D341Med (cell line): ENCODE measurements at places on chromosomes 1 and 21.

GRCh38 chr1:150529017-150529416, 13.5 kb downstream of the FALEC start:
- no peak for DNase-seq

DNA sequence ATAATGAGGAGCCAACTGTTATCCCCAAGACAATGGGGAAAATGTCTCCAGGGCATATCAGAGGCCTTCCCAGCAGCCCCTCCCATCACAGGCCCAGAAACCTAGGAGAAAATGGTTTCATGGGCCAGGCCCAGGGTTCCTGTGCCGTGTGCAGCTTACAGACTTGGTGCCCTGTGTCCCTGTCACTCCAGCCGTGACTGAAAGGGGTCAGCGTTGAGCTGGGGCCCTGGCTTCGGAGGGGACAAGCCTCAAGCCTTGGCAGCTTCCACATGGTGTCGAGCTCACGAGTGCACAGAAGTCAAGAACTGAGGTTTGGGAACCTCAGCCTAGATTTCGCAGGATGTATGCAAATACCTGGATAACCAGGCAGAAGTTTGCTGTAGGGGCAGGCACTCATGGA, 18.1 kb downstream of the SIPA1L2 start:
- DNase-seq: no peak

GRCh38 chr1:153540394-153541361, at the start of gene S100A5:
Gene S100A5, minus strand, starts transcription at chr1:153540934. Its CDS starts 743 bp downstream, at chr1:153540191.
- DNase-seq: no peak

DNA sequence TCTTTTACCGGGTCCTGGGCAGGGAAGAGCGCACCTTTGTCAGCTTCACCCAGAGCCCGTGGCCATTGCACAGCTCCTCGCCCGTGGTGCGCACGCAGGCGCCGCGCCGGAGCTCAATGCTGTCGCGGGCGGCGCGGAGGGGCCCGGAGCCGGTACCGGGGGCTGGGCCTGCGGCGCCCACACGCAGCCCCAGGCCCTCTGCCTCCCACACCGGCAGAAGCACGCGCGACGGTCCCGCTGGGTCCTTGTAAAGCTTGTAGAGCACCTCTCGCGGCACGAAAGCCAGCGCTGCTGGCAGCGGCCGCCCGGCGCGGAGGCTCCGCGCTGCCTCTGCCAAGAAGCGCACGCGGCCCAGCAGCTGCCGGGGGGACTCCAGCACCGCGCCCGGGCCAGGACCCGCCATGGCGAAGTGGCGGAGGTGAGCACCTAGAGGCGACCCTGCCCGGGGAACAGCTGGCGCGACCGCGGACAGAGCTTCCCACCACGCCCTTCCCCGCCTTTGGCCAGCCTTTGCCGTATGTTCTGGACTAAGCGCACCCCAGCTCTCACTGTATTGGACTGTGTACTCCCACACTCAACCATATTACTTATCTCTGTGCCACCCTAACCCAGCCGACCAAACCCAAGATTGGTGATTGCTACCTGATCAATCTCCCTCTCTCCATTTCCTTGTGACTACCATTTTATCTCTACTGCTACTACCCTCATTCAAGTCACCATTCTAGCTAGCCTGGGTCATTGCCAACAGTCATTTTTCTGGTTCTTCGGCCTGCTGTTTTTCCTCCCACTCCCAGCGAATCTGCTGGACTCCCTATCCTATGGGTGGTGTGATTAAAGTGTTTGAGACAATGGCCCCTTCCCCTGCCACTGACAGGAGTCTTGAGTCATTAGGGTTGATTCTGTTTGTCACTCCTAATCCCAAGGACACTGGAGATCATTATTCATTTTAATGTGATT, at the start of gene HECTD3:
Gene HECTD3, minus strand, starts transcription at position 470 of the 957 bp plus-strand sequence. Its CDS starts 67 bp downstream, at position 403.
- DNase-seq: peak; percentile 82

DNA sequence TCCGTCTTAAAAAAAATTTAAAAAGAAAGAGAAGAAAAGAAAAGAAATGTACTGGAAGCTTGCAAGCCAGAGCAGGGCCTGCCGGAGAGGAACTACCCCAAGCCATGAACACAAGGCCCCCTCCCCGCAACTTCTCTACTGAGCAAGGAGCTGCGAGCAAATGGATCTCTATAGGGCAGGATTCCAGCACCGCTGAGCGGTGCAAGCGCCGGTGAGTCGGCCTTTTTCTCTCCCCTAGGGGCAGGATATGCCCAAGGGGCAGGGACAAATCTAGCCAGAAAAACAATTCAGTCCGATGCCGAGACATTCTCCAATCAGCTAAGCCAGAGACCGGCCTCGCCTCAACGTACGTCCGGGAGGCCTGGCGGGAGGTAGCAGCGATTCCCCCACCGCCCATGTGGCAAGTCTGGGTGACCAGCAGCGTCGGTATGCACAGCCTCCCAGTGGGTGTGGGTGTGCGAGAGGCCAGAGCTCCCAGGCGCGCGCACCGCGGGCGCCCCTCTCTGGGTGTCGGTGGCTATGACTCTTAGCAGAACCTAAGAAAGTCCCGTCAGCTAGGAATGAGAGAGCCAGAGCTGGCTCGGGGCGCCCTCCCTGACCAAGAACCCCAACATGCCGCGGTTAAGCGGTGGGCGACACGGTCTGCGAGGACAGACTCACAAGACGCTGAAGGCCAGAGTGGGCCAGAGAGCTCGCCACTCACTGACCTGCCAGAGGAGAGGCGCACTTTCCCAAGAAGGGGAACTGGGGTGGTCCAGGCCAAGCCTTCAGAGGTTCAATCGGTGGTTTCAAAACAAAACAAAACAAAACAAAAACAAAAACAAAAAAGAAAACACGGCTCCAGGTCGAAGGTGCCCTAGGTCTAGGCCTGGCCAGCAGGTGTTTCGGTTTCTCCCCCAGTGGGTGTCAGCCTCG, 1.9 kb downstream of the CSMD2 start:
- DNase-seq: peak; percentile 49

DNA sequence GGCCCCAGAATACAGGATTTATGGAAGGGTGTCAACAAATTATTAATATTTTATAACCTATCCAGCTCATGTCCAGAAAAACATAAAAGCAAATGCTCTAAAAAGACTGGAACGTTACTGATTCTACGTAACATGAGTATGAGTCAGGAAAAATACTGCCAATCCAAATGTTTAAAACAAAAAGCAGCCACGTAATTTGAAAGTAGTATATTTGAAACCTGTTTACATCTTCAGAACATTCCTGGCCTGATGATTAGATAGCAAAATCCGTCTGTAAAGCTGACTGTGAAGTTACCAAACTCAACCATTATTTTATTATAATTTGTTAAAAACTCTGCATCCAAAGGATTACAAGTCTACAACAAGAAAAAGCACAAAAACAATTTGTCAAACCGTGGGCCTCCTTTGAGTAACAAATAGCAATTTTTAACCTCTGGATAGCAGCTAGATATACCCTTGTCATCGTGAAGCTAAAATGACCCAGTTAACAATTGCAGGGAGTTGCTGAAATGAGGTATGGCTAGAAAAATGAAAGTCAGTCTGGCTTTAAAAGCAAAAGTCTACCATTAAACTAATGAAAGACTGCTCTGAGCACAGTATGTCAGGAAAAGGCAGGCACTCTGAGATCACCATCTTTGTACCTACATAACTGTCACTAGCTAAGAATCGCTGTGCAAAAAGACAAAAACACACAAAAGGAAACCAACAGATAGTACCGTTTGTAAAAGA, 1.2 kb downstream of the UBR4 start:
- DNase-seq: no peak

DNA sequence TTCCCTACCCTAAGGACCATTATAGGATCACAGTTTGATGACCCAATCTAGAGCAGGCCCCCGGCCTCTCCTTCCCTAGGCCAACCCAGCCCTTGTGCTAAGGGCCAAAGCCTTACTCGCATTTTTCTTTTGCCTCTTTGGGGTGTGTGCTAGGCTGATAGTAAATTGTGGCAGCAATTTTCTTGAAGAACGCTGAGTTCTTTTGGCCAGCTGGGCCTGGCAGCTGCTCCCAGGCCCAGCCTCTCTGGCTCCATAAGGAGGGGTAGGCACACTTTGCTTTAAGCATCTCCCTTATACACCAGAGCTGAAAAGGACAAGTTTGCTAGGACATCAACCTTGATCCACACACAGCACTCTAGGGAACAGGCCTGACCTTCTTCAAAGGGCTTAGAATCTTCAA, 4.2 kb downstream of the OLFML2B start:
- DNase-seq: no peak

DNA sequence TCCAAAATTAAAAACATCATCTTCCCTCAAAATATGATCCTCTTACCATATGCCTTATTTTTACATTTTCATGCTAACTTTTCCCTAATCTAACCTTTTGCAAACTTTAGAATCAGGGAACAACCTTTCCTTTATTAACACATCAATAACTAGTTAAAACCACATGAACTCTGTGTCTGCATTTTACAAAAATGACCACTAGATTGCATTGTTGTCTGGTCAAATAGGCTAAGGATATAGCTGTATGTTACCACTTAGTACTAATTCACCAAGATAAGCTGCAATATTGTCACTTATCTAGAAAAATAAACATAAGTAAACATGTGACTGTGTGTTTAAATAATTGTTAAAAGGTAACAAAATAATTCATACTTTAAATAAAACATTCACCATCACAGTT, 82.3 kb downstream of the DENND1B start:
- no peak for DNase-seq

DNA sequence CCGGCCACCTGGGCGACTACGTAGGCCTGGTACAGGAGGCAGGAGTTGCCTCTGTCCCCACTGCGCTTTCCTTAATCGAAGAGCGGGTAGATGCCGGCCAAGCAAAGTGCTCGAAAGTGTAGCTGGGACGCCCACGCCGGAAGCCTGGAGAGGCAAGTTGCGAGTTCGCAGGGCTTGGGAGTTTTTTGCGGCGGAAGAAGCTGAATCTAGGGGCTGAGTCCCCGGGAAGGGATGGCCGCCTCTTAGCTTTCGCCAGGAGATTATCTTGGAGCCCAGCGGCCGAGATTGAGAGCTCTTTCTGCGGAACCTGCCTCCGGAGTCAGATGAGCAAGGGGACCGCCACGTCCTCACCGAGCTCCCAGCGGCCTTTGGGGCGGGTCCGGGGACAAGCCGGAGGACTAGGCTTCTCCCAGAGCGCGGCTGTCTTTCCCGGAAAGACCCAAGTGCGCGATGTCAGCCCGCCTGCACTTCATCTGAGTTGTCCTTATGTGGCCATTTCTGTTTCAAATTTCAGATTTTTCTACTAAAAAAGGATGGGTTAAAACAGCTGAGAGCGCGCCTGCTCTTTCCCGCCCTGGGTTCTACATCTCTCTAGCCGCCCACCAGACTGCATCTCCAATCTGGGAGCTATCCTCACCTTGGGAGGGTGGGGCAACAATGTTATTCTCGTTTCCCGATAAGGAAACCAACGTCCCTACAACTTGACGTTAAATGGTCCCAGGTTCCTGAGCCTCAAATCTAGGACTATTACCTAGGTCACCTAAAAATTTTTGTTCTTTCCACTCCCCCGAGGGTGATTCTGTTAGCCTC, 12.4 kb upstream of the TBX15 start:
- DNase-seq: no peak

GRCh38 chr1:24418898-24419628, 3.5 kb downstream of the NIPAL3 start:
- no peak for DNase-seq

DNA sequence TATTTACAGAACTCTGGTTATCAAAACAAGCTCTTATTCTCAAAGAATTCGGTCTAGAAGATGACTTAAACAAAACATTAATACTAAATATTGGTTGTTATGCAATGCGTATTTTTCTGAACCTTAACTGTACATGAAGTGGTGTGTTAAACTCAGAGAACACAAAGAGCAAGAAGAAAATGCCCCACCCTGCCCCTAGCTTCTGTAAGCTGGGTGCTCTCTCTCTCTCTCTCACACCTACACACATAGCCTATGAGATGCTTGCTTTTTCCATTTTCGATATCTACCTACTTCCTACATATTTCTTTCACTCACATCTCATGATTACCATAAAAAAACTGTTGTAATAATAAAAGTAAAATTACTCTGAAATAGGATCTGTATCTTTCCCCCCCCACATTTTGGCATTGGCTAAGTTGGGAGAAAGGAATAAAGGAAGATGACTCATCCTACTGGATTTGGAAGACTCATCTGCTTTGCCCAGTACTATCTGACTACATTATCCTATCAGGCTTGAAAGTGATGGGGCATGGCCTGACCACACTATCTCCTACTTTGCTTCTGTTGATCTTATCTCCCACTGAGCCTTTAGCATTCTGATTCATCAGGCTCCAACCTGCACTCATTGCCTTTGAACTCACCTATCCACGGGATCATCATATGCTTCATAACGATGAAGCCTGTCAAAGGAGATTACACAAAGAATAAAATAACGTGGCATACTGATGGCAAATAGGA, 2.9 kb downstream of the CRYZ start:
- no peak for DNase-seq

DNA sequence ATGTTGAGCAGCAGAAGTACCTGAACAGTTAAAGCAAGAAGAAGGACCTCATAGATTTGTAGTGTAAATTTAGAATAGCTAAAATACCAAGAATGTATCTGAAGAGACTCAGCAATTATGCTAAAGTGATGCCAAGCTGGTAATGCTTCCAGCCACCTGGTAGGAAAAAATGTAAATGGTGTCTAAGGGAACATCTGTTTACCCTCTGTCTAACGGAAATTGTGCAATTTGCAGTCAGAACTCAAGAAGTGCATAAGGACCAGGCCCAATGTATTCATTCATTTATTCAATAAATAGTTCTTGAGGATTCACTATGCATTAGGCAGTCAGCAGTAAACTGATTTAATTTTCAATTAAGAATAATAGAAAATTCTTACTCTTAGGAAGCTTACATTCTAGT, 116.0 kb upstream of the ADGRL4 start:
- DNase-seq: no peak

DNA sequence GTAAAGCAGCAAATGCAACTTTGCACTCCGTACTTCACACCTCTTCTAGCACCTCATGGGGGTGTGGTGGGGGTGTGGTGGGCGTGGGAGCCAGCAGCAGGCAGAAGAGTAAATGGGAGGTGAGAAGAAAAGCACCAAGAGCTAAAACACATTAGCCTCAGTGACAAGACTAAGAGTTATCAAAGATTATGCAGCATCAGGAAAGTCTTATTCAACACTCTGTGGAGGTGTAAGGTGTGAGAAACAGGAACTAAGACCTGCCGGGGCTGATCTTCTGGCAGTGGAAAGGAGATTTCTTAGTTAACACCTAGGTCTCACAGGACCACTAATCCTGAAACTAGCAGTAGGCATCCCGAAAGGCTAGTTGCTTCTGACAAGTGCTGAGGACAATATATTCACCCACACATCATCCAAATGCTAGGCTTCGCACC, 9.9 kb downstream of the TGFBR3 start:
- DNase-seq: no peak

DNA sequence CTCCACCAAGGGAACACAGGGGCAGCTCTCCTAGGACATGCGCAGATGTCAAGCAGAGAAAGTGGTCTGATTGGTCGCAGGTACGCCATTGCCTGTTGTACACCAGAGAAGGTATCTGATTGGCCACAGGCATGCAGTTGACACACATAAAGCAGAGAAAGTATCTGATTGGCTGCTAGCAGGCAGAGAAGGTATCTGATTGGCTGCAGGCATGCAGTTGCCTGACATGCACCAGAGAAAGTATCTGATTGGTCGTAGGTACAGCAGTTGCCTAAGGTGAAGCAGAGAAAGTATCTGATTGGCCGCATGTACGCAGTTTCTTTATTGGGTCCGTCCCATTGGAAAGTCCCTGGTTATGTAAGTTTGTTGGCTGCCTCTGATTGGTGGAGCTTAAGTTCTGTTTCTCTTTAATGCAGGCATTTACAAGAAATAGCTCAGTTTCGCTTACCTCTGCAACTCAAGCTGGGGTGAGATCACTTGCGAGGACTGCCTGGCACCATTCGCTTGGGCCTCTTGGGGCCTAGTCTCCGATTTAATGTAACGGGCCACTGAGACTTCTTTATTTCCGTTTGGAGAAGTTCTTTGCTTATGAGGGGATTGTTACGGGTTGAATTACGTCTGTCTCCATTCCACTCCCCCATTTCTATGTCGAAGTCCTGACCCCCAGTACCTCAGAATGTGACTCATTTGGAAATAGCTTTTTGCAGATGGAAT, 74.2 kb downstream of the SIK1 start:
- DNase-seq: no peak
